ENCODE measurements at places on chromosomes 1 and 21. TPM values are rescaled to one million over a fixed set of nuclear protein-coding genes. Genes with fewer than 3 reads are reported as not detected.

PTGS2 gene
- total RNA-seq: 3.8 TPM

SLC5A3 gene
- 36.1 TPM for total RNA-seq

AVPR1B gene
- total RNA-seq: not detected

ZNF684 gene
- 9.3 TPM for total RNA-seq

RPL22 gene
- total RNA-seq: 209 TPM

DNA sequence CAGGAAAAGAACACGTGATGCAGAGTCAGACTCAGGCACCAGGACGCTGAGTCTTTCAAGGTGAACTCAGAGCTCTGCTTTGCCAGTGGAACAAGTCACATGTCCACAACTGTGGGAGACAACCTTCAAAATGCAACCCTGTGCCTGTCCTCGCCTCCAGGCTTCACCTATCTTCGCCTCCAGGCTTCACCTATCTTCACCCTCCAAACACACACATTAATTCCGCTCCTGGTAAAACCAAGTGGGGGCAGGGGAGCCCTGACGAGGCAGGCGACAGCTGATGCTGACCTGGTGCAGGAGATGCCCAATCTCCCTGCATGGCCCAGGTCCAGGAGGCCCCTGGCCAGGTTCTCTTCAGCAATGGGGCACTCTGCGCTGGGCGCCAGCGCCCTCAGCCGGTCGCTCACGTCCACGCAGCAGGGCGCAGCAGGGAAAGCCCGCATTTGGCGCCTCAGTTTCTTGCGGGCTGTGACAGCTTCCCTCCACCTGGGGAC lies 28.0 kb upstream of the LSS start:
- H3K27me3 ChIP-seq: no peaks in the 10 kb centered on the region
- DNase-seq: no peak
- H3K4me1 ChIP-seq: peaks cover 19% of the 10 kb centered on the region
- H3K36me3 ChIP-seq: peaks cover 21% of the 10 kb centered on the region
- H3K27ac ChIP-seq: no peak overlapping the region

DNA sequence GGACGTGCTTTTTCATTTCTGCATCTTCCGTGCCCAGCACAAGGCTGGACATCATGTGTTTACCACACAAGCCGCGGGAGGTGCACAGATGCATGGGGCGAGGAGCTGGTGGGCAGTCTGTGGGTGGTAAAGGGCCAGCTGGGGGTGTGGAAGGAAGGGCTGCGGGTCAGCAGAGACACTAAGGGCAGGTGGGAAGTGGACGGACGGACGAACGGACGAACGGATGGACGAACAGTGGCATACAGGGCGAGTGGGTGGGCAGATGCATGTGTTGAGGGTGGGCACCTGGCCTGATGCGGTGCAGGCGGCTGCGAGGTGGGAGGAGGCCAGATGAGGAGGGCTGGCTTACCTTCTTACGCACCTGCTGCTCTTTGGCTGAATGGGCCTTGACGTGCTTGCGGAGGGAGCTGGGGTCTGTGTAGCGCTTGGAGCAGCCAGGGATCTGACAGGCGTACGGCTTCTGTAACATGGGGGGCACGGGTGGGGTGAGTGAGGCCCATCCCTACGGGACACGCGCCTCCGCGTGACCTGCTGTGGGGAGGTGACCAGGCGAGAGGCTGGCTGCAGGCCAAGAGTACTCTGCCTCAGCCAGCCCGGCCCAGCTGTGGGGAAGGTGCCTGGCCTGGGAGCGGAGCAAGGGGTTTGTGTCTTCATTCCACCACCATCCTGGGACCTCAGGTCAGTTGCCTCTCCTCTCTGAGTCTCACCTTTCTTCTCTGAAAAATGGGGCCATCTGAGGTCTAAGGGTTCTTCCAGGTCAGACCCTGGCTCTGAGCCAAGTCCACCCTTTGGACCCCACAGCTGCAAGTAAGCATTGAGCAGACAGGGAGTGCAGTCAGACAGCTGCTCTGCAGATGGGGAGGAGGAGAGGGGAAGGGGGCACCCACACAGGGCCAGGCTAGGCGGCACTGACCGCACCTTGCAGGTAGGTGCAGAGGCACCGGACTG lies 65.5 kb downstream of the DMRTB1 start:
- peaks cover 2% of the 10 kb centered on the region for H3K4me1 ChIP-seq
- H3K27ac ChIP-seq: no peak overlapping the region
- no peak overlapping the region for H3K4me3 ChIP-seq

GRCh38 chr1:75132812-75133619 lies 1.2 kb upstream of the LHX8 start:
- H3K4me3 ChIP-seq: no peak overlapping the region
- H3K27me3 ChIP-seq: peaks cover 54% of the 10 kb centered on the region
- DNase-seq: no peak
- peaks cover 26% of the 10 kb centered on the region for H3K36me3 ChIP-seq

DNA sequence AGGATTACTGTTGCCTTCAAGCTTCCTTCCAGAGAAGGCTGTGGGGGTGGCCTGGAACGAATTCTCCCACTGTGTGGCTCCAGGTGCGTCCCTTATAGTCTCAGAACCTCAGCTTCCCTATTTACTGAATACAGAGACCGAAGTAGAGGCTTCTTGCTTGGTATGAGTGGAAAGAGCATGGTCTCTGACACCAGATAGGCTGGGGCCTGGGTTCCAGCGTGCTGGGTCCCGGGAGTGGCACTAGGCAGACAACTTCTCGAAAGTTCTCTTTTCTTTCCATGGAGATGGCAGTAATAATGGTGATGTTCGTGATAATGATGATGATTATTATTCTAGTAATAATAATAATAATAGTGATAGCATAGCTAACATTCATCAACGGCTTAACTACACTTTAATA lies 161.7 kb downstream of the PTPRU start:
- H3K27me3 ChIP-seq: peaks cover 10% of the 10 kb centered on the region
- no peaks in the 10 kb centered on the region for H3K4me1 ChIP-seq
- no peak for DNase-seq
- H3K36me3 ChIP-seq: no peaks in the 10 kb centered on the region
- H3K4me3 ChIP-seq: no peak overlapping the region

GRCh38 chr1:198270273-198270828 lies 113.6 kb downstream of the NEK7 start:
- peaks cover 3% of the 10 kb centered on the region for H3K4me1 ChIP-seq
- no peaks in the 10 kb centered on the region for H3K36me3 ChIP-seq
- no peak for DNase-seq

GRCh38 chr21:42027085-42027821 lies 17.1 kb upstream of the ZBTB21 start:
- no peak overlapping the region for H3K4me3 ChIP-seq
- peaks cover 8% of the 10 kb centered on the region for H3K27me3 ChIP-seq
- peak; percentile 18 for DNase-seq
- no peaks in the 10 kb centered on the region for H3K36me3 ChIP-seq
- peaks cover 5% of the 10 kb centered on the region for H3K4me1 ChIP-seq

DNA sequence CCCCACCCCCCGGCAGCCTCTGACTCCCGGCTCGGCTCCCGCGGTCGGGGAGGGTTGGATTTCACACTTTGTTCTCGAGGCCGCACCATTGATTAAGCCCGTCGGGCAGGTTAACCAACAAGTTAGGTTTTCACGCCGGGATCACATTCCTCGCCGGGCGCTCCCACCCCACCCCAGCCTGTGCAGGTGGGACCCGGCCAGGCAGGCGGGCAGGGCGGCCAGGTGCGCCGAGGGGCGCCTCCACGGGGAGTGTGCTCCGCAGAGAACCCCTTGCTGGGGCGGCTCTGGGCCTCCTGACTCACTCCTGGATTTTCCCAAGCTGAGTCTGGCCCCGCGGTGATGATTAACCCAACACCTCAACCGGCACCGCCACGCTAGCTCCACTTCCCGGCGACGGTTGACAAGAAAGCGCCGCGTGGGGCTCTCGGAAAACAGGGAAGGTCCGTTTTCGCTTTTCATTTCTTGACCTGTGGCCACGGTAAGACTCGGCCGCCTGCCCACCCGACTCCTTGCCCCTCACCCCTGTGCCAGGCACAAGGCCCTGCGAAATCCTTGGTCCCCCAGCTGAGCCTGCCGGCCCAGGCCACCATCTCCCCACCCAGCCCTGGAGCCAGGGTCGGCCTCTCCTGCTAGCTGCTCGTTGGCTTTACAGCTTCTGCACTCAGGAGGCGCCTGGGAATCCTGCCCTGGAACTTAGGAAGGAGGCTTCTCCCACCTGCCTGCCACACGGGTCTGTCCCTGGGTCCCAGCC lies 8.8 kb upstream of the TTLL10 start:
- DNase-seq: no peak
- no peaks in the 10 kb centered on the region for H3K36me3 ChIP-seq
- H3K27ac ChIP-seq: no peak overlapping the region
- no peak overlapping the region for H3K4me3 ChIP-seq
- H3K27me3 ChIP-seq: no peaks in the 10 kb centered on the region
- H3K4me1 ChIP-seq: peaks cover 5% of the 10 kb centered on the region

DNA sequence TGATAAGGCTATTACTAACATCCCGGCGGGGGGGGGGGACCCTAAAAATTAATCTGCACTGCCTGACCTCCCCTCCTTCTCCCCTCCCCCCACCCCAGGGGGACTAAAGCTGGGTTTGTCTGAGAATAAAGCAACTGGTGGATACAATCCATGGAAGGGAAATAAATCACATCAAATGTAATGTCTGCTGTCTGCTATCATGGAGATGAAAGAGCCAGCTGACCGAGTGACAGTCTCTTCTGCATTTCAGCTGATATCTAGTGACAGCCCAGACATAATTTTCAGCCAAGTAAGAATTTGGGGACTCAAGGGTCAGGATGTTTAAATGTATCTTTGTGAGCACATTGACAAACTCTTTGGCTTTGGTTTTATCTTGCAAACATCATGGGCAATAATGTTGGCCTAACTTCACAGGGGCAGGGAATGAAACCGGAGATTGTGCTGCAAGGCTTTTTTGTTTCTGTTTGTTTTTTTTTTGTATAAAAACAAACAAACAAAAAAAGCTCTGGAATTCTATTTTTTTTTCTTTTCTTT lies 44.7 kb downstream of the HTR6 start:
- H3K27me3 ChIP-seq: no peaks in the 10 kb centered on the region
- no peak for DNase-seq
- peaks cover 11% of the 10 kb centered on the region for H3K4me1 ChIP-seq
- H3K4me3 ChIP-seq: no peak overlapping the region
- no peak overlapping the region for H3K27ac ChIP-seq

DNA sequence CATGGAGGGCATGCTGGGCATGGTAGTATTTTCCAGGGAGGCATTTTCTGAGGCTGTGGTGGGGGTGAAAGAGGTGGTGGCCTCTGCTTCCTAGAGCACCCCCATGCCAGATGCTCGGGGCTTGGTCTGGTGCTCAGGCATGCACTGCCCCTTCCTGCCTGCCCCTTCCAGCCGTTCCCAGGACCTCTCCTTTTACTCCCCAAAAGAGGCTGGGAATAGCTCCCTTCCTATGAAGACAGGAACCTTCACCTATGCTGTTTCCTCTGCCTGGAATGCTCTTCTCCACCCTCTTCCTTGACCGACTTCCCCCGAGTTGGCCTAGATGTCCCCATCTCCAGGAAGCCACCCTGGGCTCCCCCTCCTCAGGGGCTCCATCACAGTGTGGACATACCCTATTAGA lies 9.1 kb downstream of the EDN2 start:
- H3K27me3 ChIP-seq: no peaks in the 10 kb centered on the region
- H3K4me3 ChIP-seq: no peak overlapping the region
- no peak for DNase-seq
- no peak overlapping the region for H3K27ac ChIP-seq
- no peaks in the 10 kb centered on the region for H3K4me1 ChIP-seq

- H3K27me3 ChIP-seq: no peaks in the 10 kb centered on the region
- DNase-seq: no peak
- peak overlapping the region; percentile 70 for H3K4me3 ChIP-seq
- no peaks in the 10 kb centered on the region for H3K36me3 ChIP-seq
These were observed 224.2 kb upstream of the JUN start for GRCh38 chr1:59007820-59008598.

- H3K27me3 ChIP-seq: no peaks in the 10 kb centered on the region
- H3K4me3 ChIP-seq: no peak overlapping the region
- no peaks in the 10 kb centered on the region for H3K36me3 ChIP-seq
- H3K27ac ChIP-seq: no peak overlapping the region
- no peaks in the 10 kb centered on the region for H3K4me1 ChIP-seq
- no peak for DNase-seq
These were observed 88.3 kb downstream of the COL24A1 start for GRCh38 chr1:86068271-86068721.

- no peak overlapping the region for H3K27ac ChIP-seq
- peaks cover 3% of the 10 kb centered on the region for H3K4me1 ChIP-seq
- no peaks in the 10 kb centered on the region for H3K36me3 ChIP-seq
- no peaks in the 10 kb centered on the region for H3K27me3 ChIP-seq
These were observed 47.7 kb downstream of the OSBPL9 start for GRCh38 chr1:51664421-51665240.

DNA sequence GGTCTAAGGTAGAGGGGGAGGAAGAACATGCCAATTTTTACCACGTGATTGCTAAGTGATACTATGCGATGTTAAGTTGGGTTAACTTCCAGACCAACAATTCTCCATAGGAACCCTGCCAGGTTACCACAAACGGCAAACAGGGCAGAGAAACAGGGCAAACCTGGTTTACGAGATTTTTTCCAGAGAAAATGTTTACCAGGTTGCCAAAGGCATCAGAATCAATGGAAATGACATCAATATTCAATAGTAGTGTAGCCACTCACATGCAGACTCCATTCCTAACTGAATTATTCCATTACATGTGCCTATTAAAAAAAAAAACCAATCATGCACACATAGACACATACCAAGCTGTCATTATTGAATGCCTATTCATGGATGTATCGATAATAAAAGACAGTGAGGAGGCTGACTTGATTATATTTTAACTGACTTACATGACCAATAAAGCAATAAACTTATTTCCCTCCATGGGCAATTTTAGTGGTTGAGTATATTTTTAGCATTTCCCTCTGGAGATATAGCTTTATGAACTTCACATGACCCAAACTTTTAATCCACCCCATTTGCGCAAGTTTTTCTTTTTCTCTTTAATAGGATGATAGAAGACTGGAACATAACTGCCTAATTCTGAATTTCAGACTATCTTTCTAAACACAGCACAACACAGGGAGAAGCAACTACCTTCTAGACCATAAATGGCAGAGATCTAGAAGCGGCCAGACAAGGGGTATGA lies 40.5 kb upstream of the KCNE1 start:
- H3K27ac ChIP-seq: no peak overlapping the region
- H3K4me3 ChIP-seq: no peak overlapping the region
- peaks cover 6% of the 10 kb centered on the region for H3K4me1 ChIP-seq
- H3K27me3 ChIP-seq: no peaks in the 10 kb centered on the region

DNA sequence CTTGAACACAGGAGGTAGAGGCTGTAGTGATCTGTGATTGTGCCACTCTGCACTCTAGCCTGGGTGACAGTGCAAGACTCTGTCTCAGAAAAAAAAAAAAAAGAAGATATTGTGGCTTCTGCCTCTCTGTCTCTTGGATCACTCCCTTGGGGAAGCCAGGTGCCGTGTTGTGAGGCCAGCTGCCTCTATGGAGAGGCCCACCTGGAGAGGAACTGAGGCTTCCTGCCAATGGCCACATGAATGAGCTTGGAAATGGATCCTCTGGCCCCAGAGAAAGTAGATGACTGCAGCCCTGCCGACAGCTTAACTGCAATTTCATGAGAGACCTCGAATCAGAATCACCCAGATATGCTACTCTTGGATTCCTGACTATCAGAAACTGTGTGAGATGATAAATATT lies 19.7 kb upstream of the AK2 start:
- no peak overlapping the region for H3K4me3 ChIP-seq
- H3K27me3 ChIP-seq: no peaks in the 10 kb centered on the region
- H3K27ac ChIP-seq: no peak overlapping the region

All from natural killer cell treated with Interleukin-12 subunit alpha and Interleukin-12 subunit beta and Interleukin-15 and Interleukin-18, amount 100 ng/mL, for 72 hours (primary cell).